ENCODE measurements at places on chromosomes 2 and 18.

DNA sequence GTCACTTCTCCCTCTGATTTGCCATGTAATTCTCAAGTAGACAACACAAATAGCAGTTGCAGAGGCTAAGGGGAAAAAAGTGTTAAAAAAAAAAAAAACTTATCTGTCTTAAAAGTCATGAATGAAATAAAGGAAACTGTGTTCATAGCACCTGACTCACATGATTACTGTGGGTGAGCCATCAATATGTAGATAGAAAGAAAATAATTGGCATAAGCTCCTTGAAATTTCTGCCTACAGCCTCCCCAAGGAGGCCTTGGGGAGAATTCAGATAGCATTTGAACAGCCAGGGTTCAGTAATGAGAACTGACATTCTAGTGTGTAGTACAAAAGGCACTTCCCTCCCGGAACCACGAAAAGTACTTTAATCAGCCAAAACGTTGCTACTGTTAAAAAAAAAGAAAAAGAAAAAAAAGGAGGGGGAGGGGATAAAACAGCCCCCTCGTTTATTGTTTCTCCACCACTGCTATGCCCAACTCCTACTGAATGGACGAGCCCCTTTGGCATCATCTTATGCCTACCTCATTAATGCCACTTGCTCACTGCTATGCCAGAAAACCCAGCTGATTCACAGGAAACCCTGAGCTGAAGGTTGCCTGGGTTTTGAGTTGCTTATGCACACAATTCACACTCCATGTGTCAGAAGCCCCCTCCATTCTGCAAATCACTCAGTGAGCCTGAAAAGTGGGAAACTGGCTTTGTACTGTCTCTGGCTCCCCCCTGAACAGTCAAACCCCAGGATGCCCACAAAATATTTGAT lies 65.5 kb upstream of the KLF7 start:
- no peak for DNase-seq

- no peak for DNase-seq
Observed at GRCh38 chr18:27175914-27176313, 9.2 kb downstream of the CHST9 start.

DNA sequence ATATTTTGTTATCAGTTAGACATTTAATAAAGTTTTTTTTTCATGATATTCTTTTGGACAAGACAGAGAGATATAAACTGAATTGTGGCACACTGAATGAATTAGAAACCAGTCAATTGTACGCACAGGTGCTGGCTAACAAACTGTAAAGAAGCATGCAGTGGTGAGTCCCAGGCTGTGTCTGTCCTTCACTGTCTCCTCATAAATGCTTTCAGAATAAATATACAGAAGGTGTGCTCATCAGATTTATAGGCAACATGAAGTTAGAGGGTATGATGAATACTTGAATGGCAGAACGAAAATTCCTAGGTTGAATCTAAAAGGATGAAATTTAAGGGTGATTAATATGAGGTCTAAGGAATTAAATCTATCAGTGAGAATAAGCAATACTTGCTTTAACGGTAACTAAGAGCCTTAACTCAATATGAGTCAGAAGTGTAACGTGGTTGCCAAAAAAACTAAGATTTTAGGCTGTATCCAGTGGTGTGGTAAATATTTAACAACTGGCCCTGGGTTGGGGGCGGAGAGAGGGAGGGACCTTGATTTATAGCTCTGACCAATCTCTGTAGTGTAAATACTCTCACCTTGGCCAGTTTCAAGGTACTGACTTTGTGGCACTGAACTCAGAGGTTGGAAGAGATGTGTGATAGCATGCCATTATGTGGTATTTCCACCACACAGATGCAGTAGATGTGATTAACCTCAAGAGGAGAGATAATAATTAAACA lies 41.9 kb upstream of the AAK1 start:
- DNase-seq = no peak

DNA sequence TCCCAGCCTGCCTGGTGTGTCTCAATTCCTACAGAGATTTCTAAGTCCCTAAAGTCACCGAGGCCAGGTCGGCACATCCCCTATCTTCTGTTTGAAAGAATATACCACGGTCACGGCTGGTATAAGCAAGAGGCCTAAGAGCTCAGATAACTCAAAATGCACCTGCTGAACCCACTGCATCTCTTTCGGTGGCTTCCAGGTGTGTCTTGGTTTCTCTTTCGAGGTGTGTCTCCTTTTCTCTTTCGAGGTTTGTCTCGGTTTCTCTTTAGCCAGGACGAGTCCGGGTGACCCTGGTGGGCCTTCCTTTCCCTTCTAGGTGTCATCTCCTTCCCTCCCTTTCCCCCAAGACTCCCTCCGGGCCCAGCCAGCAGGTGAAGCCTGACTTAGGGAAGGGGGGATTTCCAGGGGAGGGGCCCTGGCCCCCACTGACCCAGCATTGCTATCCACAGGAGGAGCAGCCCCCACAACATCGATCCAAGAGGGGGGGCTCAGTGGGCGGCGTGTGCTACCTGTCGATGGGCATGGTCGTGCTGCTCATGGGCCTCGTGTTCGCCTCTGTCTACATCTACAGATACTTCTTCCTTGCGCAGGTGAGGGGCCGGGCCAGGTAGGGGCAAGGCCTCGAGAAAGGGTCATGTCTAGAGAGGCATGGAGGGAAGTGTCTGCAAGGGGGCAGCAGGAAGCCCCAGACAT lies 8.4 kb downstream of the ITM2C start:
- no peak for DNase-seq

DNA sequence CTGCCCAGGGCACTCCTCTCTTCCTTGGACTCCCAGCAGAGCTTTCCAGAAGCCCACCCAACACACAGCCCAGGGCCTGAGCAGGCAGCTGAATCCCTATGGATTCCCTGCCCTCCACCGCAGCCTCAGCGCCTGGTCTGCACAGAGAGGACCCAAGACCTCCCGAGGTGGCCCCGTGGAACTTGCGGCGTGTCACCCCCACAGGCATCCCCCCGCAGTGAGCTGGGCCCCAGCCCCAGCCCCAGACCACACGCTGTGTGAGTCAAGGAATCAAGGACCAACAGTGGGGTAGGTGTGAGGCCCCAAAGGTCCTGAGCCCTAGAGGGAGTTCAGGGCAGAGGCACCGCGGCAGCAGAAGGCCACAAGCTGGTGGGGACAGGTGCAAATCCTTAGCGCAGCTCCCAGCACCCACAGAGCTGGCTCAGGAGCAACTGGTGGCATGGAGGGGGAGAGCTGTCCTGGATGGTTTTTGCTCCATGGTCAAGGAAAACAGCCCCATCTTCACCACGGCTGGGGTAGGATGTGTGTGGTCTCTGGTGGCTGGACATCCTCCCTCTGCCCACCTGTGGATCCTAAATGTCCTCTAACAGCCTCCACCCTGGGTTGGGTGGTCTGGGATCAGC lies 8.5 kb downstream of the HS6ST1 start:
- DNase-seq = no peak

- no peak for DNase-seq
Observed at GRCh38 chr2:85828725-85829124, 60.1 kb downstream of the ST3GAL5 start.

GRCh38 chr2:232350804-232351685 lies 27.5 kb upstream of the ALPP start:
- DNase-seq = no peak

- no peak for DNase-seq
Observed at GRCh38 chr2:158097481-158097880, 4.2 kb upstream of the UPP2 start.

- DNase-seq = no peak
Observed at GRCh38 chr2:238097988-238098871, 1.9 kb upstream of the ESPNL start.

GRCh38 chr2:241772063-241772499 lies 4.5 kb upstream of the GAL3ST2 start:
- no peak for DNase-seq

DNA sequence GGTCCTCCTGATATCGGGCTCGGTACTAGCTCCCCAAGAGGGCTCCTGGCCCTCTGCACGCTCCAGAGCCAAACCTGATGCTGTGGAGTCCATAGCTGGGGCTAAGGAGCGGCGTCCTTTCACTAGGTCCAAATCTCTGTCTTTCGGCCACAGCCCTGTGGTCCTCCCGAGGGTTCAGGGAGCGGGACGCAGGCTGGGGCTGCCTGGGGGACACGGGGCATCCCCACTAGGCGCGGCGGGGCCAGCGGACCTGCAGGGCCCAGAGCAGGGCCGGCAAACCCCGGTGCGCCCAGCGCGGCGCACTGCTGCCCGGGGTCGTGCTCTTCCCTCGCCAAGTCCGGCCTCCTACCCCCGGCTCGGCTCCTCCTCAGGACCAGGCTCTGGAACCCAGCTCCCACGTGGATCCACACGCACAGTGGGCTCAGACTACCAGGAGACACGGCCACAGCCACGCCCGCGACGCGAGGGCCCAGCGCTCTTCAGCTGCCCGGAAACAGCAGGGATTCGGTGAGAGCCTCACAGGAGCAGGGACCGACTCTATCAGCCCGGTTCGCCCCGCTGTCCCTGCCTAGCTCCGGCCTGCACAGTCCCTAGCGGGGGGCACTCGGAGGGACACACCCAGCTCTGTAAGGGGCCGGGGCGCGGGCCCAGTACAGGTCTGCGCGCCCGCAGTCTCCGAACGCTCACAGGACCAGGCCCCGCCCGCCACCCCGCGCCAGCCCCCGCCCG lies 593 bp downstream of the ZNF514 start:
- no peak for DNase-seq
